KG1 (cell line): ENCODE measurements at places on chromosomes 7 and 10.

DNA sequence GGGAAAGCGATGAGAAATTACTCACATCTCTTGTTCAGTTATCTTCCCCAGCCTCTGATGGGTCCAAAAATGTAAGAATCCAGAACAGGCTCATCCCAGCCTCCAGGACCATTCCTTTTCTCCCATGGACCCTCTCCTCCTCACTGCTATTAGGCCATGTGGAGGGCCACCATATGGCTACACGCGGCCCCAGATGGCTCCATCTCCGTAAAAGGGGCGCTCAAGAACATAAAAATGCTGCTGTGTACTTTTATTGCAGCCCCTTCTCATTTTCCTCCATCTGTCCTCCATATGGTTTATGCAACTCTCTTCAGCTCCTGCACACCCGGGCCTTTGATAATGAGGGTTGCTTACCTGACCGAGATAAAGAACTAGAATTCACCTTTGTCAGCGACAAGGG is 166.2 kb downstream of the RAPGEF5 start:
- no peak for DNase-seq

DNA sequence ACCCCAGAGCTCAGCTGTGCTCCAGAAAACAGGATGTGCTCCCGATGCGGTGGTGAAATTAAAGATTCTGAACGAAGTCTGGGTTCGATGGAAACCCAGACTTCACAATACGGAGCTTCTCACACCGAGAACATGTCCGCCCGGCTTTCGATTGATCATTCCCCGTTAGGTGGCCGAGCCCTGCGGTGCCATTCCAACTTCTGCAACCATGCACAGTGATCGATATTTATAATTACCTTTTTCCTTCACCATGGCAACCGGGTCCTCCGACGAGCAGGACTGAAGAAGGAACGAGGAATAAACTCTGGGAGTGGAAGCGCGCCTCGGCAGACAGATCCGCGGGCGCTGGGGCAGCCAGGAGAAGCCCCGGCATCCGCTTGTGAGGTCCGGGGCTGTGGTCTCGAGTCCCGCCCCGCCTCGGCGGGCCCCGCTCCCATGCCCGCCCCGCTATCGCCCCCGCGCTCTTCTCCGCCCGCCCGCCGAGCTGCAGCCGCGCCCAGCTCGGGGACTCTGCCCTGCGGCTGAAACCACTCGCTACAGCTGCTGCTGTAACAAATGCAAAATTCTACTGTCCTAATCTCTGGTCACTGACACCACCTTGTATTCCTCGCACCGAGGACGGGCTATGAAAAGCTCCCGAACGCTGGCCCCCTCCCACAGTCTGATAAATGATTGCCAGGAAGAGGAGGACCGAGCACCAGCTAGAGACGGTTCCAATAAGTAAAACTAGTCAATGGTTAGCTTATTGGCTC is 26.2 kb downstream of the ABLIM1 start:
- no peak for DNase-seq

GRCh38 chr10:73756183-73756582 is 12.0 kb downstream of the SEC24C start:
- no peak for DNase-seq

DNA sequence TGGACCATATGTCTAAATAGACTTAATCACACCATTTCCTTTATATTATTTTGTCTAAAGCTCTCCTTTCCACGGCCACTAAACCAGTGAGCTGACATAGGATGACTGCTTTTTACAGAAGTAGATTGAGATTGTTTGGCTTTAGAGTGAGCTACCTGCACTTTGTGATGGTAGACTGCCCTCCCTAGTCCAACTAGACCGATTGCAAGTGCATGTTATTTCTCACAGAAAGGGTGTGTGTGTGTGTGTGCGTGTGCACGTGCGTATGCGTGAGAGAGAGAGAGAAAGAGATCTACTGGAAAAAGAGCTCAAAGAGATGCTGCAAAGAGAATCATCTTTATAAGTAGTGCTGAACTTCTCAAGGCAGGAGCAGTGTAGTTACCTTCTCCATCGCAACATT is 60.7 kb downstream of the VCL start:
- peak; percentile 20 for DNase-seq

DNA sequence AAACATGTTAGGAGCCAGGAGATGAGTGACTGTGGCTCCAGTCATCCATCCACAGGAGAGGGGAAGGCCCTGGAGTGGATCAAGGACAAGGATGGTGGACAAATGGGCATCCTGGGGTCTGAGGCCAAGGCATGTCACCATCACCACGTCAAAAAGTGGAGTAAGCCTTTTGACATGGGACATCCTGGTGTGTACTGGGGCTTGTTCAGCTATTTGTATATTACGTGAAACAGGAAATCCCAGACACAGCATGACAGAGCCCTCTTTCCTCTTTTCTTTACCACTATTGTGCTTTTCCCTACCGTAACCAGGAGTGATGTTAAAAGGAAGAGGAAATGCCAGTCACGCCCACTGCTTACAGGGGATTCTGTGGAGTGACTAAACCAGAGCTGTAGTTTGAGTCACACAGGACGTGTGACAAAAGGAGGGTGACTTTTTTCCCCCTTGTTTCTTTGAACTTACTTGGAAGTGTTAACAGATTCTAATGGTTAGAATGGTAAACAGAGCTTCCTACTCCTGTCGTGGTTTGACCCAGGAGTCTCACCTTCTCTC is 15.4 kb downstream of the ACSL5 start:
- peak; percentile 17 for DNase-seq
